ACHN (cell line): ENCODE measurements at places on chromosomes 6 and 20.
A peak's percentile ranks its signal among the peaks of the same experiment; 100 is the strongest.

- DNase-seq, result peak; percentile 3
Observed at GRCh38 chr20:47133809-47134456, 222.6 kb downstream of the ZMYND8 start.

DNA sequence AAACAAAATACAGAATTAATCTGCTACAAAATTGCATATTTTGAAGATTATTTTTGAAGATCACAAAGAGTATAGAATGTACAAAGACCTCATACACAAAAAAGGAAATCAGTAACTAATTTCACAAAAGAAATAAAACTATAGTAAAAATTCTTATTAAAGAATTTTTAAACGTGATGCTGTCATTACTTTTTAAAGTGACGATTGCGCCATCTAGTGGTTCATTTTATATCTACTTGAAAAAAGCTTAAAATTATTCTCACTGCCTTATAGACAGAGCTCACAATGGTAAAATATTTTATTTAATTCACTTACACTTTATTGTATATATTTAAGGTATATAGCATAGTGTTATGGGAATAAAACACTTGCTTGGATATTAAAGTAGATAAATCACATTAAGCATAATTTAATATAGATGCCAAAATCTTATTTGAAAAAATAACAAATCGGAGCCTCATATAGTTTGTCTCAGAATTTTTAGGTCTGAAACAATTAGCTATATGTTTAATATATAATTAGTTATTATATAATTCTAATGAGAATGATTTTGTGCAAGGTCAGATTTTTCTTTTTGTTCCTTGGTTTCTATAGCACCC lies 128.8 kb downstream of the PHF3 start:
- peak; percentile 53 for DNase-seq

DNA sequence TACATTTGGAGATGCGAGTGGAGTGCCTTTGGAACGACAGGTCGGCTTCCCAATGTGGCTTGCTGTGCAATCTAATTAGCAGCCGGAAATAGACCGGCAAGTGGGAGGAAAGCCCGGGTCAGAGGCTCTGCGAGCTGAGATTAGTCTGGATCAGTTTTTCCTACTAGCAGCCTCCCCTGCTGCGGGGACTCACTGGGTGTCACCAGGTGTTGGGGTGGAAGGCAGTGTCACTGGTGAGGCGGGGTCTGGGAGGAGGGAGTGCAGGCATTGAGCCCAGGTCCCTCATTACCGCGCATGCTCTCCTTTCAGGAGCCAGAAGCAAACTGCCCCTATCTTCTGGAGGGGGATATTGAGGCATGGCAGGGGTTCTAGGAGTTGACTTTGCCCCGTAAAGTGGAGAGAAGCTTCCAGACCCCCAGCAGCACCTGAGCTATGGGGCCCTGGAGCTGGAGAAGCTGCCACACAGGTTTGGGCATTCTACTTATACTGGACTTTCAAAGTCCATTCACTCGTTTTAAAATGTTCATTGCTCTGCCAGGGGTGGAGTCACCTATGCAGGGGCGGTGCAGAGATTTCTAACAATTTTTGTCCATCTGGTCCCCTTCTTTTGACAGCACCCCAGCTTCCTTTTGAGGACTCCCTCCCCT lies 11.0 kb downstream of the SULF2 start:
- no peak for DNase-seq

GRCh38 chr6:154995254-154996015 lies at the start of gene TIAM2:
Gene TIAM2, plus strand, starts transcription at chr6:154995315. Its CDS starts 133,909 bp downstream, at chr6:155129224.
- DNase-seq, result no peak

DNA sequence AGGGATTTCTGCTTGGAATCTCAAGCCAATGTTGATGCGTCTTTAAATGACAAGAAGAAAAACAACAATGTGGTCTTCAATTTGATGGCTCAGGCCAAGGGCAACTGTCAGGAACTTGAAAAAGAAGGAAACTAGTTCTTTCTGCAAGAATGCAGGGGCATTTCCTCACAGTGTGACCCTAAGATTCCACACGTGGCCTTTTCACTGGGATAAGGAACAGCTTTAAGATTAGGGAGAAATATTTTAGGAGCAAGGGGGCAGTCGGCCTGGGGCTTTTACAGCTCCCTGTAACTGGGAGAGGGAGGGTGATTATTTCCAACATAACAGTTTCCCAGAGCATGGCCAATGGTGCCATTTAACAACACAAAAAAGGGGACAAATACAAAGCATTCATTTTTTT lies 39.4 kb upstream of the MRPS10 start:
- DNase-seq, result no peak

DNA sequence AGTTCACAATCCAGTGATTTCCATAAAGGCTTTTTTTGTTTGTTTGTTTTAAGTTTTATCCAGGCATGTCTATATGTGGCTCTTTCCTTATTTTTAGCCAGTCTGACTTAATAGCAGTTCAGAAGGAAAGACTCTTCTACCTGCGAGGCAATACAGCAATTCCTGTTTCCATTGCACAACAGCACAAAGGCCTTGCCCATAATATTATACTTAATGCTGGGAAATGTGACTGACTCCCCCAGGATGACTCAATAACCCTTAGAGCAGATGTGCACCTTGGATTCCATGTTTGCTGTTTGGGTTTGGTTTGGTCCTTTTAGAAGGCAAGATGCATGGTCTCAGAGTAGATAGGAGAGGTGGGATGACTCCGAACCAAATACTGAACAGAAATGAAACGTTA lies 184.1 kb downstream of the MTFR2 start:
- no peak for DNase-seq

DNA sequence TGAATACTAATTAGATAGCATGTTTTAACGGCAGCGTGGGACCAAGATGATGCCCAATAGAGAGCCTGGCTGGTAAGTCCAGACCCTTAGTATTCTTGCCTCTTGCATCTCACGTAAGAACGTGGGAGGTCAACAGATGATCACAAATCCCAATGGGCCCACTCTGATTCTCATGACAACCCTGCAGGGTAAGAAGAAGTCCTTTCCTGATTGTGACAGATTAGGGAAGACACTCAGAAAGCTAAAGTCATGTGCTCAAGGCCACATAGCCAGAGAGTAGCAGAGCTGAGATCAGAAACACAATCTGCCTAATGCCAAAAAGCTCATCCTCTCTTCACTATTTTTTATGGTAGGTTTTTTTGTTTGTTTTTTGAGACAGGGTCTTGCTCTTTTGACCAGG lies 103.8 kb downstream of the RALGAPA2 start:
- no peak for DNase-seq

- DNase-seq, result peak; percentile 14
Observed at GRCh38 chr20:54668271-54669039, 193.1 kb downstream of the DOK5 start.

GRCh38 chr6:55758156-55758937 lies 117.0 kb downstream of the BMP5 start:
- DNase-seq, result no peak

DNA sequence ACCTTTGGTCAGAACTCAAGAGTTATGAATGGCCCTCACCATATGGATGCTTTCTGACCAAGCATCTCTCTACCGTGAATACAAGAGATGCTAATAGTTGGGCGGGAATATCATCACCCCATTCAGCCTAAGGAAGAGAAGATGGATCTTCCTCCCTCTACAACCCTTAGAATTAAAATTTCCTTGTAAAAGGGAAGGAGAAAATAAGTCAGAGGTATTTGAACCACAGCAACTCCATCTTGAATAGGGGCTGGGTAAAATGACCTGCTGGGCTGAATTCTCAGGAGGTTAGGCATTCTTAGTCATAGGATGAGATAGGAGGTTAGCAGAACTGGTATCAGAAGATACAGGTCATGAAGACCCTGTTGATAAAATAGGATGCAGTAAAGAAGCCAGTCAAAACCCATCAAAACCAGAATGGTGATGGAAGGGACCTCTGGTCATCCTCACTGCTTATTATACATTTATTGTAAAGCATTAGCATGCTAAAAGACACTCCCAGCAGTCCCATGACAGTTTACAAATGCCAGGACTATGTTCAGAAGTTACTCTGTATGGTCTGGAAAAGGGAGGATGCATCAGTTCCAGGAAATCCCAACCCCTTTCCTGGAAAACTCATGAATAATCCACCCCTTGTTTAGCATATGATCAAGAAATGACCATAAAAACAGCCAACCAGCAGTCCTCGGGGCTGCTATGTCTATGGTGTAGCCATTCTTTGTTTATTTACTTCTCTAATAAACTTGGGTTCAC lies 101.2 kb downstream of the DTNBP1 start:
- no peak for DNase-seq

DNA sequence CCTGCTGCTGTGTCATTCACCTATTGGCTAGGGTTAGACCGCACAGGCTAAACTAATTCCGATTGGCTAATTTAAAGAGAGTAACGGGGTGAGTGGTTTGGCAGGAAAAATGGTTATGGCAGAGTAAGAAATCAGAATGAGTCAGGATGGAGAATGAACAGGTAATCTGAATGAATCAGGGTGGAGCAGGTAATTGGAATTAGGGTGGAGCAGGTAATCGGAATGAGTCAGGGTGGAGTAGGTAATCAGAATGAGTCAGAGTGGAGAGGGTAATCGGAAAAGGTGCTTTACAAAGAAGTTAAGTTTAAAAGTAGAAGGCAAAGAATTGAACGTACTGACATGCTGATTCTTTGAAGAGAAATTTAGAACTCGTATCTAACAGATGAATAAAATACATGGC lies 11.7 kb downstream of the SLC35A1 start:
- no peak for DNase-seq

GRCh38 chr6:140438346-140438735 lies 1063.9 kb upstream of the CITED2 start:
- no peak for DNase-seq

- DNase-seq, result no peak
Observed at GRCh38 chr6:67736161-67736560, 898.9 kb upstream of the ADGRB3 start.
